Suppressor macrophage treated with lipopolysaccharide for 4 hours (primary cell): ENCODE measurements at places on chromosomes 7 and 10.

DNA sequence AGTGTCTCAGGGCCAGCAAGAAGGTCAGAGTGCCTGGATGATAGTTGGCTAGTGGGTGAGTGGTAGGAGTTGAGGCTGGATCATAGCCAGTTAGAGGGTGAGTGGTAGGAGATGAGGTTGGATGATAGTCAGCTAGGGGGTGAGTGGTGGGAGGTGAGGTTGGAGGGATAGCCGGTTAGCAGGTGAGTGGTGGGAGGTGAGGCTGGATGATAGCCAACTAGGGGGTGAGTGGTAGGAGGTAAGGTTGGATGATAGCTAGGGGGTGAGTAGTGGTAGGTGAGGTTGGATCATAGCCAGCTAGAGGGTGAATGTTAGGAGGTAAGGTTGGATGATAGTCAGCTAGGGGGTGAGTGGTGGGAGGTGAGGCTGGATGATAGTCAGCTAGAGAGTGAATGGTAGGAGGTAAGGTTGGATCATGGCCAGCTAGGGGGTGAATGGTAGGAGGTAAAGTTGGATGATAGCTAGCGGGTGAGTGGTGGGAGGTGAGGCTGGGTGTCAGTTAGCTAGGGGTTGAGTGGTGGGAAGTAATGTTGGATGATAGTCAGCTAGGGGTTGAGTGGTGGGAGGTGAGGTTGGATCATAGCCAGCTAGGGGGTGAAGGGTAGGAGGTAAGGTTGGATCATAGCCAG, 226.6 kb downstream of the SDK1 start:
- no peak for DNase-seq

DNA sequence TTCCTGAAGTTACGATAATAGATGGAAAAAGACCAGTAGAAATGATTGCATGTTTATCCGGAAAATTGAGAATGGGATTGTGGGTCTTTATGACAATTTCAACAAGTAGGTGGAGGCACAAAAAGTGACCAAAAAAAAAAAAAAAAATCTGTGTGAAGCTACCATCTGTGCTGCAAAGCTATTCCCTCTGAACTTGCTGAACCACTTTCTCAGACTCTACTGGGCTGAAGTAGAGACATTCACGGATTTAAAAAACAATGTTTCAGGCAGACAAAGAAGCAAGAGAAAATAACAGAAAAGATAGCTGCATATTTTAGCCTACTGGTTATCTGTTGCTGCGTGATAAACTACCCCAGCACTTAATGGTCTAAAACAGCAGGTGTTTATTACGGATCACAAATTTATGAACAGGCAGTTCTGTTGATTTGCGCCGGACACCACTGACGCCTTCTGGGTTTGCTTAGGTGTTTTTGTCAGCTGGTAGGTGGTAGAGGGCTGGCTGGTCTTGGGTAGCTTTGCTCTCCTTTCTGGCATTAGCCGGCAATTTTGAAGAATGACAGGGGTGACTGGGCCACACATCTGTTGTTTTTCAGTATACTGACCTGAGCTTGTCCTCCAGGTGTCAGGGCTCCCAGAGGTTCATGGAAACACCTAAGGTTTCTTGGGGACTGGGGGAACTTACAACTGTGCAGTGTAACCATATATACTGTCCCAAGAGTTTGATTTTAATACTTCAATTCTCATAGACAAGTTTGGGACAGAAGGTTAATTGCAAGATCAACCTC, 665.1 kb downstream of the CCSER2 start:
- no peak for DNase-seq

- DNase-seq: no peak
Observed at GRCh38 chr7:94190599-94191061, 186.5 kb upstream of the BET1 start.

DNA sequence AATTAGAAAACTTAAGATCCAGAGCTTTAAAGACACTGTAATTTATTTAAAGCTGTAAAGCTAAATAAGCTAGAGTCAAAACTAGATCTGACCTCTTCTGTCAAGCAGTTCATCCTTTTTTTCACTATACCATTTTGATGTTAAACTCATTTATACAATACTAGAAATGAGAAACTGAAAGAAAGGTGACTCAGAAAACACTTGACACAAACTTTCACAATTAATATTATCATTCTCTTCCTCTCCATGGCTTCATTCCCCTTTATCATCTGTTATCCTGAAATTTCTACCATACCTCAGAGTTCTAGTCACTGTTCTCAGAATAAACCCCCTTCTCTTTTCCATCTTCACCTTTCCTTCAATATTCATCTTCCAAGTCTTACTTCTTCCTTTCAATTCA, 1.3 kb downstream of the FIGNL1 start:
- DNase-seq: peak; percentile 55
